Activated naive CD8-positive, alpha-beta T cell treated with anti-CD3 and anti-CD28 coated beads, Interleukin-2, amount 10 ng/mL, durations not matched to agents 7 days and 5 days (primary cell): ENCODE measurements at places on chromosomes 12 and 14. TPM values are rescaled to one million over a fixed set of nuclear protein-coding genes. Genes with fewer than 3 reads are reported as not detected.

C12orf56 gene
- not detected for total RNA-seq

C12orf60 gene
- 1.3 TPM for total RNA-seq

NID2 gene
- 0.36 TPM for total RNA-seq

- no peak for DNase-seq
Measured at GRCh38 chr14:24378981-24379906, 11.3 kb downstream of the NFATC4 start.

DNA sequence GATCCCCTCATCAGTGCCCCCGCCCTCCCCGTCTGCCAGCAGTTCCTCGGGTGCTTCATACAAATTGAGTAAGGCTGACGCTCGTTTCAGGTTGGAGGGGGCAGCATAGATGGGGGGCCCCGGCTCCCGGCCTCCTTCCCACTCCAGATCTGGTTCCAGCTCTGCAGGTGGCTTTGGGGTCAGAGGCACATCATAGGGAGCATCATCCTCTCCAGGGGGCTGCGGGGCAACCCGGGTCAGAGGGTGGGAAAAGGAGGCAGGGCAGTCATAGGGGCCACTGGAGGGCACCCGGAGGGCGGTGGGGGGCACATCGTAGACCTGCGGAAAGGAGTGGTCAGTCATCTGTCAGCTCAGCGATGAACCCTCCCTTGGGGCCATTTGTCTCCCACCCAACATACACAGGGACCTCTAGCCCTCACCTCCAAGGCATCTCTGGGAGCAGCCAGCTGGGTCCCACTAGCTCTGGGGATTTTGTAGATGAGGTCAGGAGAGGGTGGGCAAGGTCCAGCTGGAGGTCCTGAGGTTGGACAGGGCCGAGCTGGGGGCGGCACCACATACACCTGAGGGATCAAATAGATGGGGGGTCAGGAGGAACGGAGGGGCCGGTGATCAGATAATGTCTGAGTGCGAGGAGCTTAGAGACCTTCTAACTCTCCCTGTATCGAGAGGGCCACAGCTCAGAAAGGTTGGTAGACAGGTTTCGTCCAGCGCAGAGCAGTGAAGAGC lies 5.1 kb downstream of the EFS start:
- DNase-seq: no peak

DNA sequence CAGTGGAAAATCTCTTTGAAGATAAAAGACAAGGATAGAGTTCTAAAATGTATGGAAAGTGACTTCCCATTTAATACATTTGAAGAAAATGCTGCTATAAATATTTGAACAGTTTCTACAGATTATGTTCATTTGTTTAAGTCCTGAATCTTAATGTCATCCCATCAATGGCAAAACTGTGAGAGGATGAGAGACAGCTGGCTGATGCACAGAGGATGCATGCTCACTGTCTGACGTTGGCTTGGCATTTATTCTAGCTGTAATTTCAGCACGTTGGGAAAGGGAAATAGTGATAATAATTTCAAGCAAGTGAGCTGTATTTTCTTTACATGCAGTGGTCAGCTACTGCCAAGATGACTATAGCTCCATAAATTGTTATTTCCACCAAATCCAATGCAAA lies 40.5 kb downstream of the PPFIA2 start:
- no peak for DNase-seq
